Nucleus accumbens (tissue), 56 donors: ENCODE measurements at places on chromosomes 6 and 20.
A peak's percentile ranks its signal among the peaks of the same experiment; 100 is the strongest.

GRCh38 chr6:22366214-22366613, 69.4 kb upstream of the PRL start:
- DNase-seq, result no peak

DNA sequence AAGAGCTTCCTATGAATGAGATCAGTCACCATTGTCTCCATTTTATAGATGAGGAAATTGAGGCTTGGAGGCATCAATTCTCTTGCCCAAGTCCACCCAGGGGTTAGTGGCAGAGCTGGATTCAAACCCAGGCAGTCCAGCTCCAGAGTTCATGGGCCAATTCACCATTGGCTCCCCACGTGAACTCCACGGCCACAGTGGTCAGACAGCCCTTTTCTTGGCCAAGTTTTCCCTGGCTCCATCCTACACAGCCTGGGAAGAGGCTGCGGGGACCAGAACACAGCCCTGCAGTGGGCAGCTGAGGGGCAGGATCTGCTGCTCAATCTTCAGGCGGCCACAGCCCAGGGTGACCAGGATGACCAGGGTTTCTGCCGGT, 20.5 kb downstream of the TGM2 start:
- DNase-seq, result no peak

DNA sequence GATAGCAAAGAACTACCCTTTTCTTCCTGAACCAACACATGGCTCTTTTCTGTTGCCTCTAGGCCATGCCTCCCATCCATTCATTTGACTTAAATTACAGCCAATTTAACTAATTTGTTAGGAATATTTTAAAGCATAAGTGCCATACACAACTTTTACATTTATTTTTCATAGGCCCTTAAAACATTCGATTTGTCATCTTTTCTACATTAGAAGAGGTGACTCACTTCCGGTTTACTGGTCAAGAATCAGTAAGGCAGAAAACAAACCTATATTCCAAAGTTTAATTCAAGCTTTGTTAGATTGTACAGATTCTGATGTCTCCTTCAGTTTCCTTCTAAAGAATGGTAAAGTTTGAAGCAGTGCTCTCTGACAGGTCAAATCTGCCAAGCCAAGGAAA, 344.3 kb downstream of the SAMD5 start:
- DNase-seq, result no peak

- no peak for DNase-seq
Observed at GRCh38 chr20:35561268-35561667, 19.4 kb downstream of the ERGIC3 start.

- no peak for DNase-seq
Observed at GRCh38 chr6:160188773-160189172, 67.2 kb downstream of the SLC22A1 start.

GRCh38 chr6:165615636-165616035, 47.4 kb downstream of the PDE10A start:
- no peak for DNase-seq

DNA sequence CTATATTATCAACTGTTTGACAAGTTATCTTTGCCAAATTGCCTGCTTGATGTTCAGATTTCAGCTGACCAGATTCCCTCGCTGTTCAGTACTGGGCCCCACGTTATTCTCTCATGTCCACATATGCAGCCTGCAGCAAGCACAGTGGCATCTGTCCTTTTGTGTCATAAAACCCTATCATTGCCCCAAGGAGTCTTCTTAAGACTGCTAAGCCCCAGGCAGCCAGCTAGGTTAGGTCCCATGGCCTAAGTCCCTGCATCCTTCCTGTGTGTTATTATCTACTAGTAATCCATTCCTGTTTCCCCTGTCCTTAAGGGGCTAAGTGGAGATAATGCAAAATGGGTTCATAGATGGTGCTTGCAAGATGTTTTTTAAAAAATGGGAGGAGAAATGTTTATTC, 7.2 kb downstream of the KDM1B start:
- no peak for DNase-seq

DNA sequence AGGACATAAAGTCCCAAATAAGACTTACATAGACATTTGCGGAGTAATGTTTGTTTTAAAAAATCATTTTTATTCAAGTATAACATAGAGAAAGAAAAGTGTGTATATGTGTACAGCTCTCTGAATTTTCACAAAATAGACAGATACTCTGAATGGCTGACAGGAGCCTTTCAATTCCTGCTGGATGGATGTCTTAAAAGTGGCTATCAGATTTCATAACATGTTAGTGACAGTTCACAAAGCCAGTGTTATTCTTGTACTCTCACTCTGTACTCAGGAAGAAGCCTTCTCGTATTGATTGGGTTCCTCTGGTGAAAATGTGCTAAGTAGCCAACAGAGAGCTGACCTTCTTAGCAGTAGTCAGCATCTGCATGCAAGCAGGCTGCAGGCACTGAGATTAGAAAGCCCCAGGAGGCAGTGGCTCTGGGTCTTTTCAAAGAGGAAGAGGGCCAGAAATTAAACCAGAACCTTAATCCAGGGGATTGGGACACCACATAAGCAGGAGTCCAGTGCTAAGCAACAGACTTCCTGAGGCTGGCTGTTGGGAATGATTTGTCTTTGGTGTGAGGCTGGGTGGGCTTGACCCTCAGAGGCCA, 19.7 kb downstream of the SLC17A4 start:
- DNase-seq, result no peak

GRCh38 chr6:17932330-17932852, 55.0 kb downstream of the KIF13A start:
- no peak for DNase-seq

- DNase-seq, result no peak
Observed at GRCh38 chr6:10465629-10466499, 51.0 kb upstream of the TFAP2A start.

- no peak for DNase-seq
Observed at GRCh38 chr20:9741996-9742395, 96.9 kb downstream of the PAK5 start.

- no peak for DNase-seq
Observed at GRCh38 chr6:103047567-103047966, 1654.1 kb downstream of the GRIK2 start.

GRCh38 chr20:63223121-63223825, 7.3 kb upstream of the YTHDF1 start:
- DNase-seq, result peak; percentile 6

- no peak for DNase-seq
Observed at GRCh38 chr6:135703621-135704020, 147.9 kb upstream of the PDE7B start.

- DNase-seq, result no peak
Observed at GRCh38 chr6:104162036-104162669, 697.6 kb downstream of the HACE1 start.

DNA sequence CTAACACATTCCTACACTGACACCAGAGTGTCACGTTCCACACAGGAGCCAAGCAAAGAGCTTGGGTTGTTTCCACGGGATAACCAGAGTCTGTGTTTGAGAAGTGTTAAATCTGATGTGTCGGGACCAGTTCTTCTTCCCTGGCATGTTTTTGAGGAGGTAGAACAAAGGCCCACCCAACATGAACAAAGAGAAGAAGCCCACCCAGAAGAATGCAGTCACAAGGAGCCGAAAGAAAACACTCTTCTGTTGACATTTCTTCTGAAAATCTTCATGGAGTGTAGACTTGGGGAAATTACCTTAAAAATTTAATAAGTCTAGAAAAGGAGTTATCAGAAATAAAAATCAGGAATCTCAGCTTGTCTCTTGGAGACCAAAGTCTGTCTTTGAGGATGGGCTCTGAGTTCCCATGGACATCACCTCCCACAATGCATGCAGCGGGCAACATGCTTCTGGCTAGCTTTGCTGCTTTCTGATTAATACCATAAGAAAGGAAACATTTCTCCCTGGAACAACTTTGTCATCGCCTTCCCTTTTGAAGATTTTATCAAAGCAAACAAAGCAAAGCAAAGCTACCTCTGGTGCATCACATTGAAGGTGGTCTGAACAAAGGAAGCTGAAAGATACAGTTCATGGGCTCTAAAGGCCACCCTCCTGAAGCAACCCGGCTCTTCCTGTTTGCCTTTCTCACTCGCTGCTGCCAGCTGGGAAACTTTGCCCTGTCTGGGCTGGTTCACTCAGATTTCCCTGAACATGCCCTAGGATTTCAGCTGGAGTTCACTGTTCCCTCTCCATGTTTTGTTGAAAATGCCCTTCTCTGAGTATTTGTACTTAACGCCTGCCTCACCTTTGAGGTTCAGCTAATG, 448.1 kb downstream of the KIF16B start:
- no peak for DNase-seq

- DNase-seq, result no peak
Observed at GRCh38 chr6:13980534-13980933, 55.8 kb downstream of the RNF182 start.

- DNase-seq, result no peak
Observed at GRCh38 chr6:118708055-118708454, 56.7 kb upstream of the CEP85L start.

GRCh38 chr6:70061546-70061945, 195.2 kb downstream of the COL19A1 start:
- DNase-seq, result no peak

DNA sequence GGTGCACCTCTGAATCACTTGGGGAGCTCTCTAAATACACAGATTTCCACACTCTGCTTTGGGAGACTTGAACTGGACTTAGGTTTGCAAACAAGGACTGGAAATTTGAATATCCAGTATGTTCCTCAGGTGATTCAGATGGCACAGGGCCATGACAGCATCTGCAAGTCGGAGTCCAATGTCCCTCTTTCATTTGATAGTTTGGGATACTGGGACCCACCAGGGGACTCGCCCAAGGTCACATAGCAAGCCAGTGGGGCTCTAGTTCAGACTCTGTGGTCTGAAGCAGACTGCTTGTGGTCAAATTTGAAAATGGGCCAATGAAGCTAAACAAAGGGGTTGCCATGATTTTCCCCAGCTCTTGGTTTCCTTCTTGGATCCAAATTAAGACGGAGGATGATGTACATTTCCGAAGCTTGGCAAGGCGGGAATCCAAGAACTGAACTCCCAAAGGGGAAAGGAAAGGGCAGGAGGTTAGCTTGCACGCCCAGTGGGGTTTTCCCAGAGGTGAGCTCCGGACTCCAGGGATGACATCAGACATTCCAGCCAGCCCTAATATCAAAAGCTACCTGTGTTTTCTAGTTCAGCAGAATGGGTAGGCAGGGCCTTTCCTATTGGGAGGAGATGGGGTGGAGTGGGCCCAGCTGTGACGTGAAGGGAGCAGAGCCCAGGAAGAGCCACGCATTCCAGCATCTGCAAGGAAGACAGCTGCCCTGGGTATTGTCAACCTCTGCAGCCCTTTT, 3.4 kb upstream of the SYS1 start:
- no peak for DNase-seq
